CMK (cell line): ENCODE measurements at places on chromosomes 7 and 10.

DNA sequence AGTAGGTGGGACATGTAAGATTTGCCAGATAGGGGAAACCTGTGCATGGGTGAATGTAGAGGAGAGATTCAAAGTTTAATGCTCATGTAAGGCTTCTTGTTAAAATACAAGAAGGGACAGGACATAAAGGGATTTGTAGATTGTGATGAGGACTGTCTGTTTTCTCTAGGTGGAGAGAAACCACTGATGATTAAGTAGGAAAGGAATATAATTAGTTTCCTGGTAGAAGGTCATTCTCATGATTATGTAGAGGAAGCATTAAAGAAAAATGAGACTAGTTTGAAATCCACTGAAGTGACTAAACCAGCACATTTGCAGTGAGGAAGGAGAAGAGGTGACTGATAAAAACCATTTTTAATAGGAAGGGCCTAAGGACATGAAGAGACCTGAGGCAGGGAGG is 19.6 kb upstream of the MACC1 start:
- no peak for DNase-seq

DNA sequence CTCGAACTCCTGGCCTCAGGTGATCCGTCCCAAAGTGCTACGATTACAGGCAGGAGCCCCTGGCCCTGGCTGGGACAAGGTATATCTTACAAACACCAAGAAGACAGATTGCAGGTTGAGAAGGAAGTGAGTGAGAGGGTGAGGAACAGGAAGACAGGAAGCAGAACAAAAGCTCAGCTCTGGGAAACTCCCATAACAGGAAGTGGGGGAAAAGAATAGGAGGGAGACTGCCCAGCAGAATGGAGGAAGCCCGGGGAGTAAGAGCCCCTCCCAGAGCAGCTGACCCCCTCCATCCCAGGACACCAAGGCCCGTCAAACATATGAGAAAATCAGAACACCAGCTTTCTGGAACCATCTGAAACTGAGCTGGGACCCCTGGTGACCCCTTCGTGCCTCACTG is 2.9 kb downstream of the TECPR1 start:
- DNase-seq = no peak

GRCh38 chr7:46776790-46777189 is 805.1 kb downstream of the TNS3 start:
- DNase-seq = no peak

DNA sequence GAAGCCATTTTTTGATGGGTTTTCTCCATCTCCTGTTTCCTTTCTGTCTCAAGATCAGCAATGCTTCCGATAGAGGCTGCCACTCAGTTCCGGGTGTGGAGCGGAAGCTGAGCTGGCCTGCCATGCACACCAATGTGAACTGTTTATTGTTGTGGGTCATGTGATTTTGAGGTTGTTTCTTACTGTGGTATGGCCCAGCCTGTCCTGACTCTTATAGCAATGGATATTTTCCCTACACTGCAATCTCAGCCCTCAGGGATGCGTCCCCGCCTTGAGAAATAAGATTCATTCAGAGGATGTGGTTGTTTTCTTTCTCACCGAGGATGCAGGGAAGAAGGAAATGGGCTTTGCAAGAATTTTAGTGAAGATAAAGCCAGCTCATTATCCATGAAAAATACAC is 134.7 kb downstream of the PFKFB3 start:
- no peak for DNase-seq

GRCh38 chr7:155971180-155971770 is 159.0 kb upstream of the SHH start:
- DNase-seq = no peak

GRCh38 chr7:64313740-64314491 is at the start of gene ZNF736:
ZNF736 (plus strand) TSS chr7:64313961; CDS start chr7:64314151, 190 bp downstream.
- DNase-seq = peak; percentile 85

GRCh38 chr10:97020452-97021400 is 165.0 kb downstream of the SLIT1 start:
- DNase-seq = no peak

- no peak for DNase-seq
These were observed 7.7 kb downstream of the CASP2 start for GRCh38 chr7:143295870-143296269.

DNA sequence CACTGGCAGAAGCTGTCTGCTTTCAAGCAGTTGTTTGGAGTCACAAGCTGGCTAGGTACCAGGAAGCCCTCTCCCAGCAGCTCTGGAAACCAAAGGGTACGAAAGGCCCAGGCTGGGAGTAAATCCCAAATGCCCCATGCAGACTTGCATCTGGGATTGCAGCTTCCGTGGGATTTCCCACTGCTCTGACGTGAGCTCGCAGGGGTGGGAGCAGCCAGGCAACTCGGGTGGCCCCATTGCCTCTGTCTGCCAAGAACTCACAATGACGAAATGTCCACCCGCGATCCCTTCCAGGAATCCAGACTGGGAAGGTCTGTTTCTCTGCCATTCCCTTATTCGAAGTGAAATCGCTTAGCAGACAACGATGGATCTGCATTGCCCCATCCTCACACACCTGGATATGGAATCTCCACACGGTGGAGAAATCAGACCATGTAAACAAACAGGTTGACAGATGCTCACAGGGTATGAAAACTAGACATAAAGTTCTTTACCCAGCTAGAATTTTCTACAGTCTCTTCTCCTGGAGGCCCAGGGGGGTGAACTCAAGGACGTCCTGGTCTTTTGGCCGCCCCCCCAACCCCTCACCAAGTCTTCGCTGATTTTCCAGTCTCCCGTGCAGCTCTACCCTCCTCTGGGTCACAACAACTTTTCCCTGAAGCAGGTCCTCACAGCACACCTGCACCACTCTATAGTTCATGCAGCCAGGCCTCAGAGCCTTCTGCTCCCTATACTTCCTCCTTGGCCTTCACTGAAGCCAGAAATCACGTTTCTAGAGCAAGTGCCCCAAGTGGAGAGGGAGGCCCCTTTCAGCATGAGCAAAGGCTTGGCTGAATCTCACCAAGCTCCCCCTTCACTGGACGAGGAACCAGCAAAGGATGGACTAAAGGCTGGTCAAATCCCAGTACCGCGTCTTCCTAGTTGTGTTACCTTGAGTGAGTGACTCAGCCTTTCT is 20.0 kb downstream of the SH3PXD2A start:
- no peak for DNase-seq

- DNase-seq = no peak
These were observed 504.0 kb downstream of the SORCS1 start for GRCh38 chr10:106660550-106660949.

- DNase-seq = no peak
These were observed 54.2 kb upstream of the TARP start for GRCh38 chr7:38327637-38328036.

DNA sequence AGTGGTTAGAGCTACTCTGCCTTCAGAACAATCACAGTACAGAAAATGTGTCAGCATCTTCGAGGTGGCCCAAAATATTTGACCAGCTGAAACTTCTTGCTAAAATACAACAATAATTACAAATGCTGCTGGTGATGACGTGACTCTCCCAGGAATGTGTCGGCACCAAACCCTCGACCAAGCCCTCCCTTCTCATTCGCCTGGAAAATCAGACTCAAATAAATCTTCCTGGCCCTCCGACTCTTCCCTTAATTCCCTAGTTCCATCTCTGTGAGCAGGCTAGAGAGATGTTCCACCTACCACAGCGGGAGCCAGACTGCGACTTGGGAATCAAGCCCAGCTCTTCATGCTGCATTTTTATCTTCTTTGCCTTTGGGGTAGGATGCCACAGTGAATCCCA is 4.1 kb downstream of the PRSS2 start:
- DNase-seq = no peak

DNA sequence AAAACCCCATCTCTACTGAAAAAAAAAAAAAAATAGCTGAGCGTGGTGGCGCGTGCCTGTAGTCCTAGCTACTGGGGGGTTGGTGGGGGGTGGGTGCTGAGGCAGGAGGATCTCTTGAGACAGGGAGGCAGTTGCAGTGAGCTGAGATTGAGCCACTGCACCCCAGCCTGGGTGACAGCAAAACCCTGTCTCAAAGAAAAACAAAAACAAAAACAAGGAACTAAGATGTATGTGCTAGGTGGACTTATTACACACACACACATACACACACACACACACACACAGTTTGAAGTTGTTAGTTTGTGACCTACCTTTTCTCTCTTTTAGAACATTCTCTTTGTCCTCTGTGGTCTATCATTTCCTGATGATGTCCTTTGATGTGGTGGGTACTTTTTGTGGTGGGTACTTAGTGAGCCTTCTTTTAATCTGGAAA is 53.5 kb downstream of the EXOC6 start:
- no peak for DNase-seq

DNA sequence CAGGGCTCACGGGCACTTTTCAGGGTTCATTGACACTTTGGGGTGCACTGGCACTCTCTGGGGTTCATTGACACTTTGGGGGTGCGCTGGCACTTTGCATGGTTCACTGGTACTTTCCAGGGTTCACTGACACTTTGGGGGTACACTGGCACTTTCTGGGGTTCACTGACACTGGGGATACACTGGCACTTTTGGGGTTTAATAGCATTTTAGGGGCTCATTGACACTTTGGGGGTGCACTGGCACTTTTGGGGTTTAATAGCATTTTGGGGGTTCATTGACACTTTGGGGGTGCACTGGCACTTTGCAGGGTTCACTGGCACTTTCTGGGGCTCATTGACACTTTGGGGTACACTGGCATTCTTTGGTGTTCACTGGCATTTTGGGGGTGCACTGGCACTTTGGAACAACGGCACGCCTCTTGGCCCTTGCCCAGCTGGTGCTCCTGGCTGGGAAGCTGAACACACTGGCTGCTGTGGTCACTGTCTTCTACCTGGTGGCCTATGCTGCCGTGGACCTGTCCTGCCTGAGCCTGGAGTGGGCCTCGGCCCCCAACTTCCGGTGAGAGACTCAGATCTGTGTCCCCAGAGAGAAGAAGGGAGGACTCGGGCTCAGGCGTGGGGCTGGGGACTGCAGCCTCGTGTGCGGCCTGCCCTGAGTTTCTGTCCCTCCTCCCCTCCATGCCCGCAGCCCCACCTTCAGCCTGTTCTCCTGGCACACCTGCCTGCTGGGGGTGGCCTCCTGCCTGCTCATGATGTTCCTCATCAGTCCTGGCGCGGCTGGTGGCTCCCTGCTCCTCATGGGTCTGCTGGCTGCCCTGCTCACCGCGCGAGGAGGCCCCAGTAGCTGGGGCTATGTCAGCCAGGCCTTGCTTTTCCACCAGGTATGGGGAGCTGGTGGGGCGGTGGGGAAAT is 6.2 kb upstream of the TRIP6 start:
- DNase-seq = no peak

GRCh38 chr10:127612-128432 is 7.4 kb upstream of the ZMYND11 start:
- DNase-seq = no peak

DNA sequence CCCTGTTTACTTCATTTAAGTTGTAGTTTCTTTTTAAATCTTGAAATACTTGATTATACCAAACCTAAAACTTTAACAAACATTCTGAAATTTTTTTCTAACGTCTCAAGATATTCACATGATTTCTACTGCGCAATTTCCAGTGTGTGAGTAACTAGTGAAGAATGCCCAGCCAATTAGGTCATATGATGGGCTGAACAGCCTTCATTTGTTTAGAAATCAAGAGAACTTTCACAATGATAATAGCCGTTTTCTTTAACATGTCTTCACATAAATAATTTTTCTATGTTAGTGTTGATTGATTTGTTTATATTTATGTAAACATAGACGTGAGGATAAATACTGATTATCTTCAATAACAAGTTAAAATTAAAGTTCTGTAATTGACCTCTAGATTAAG is 21.8 kb downstream of the STAM start:
- DNase-seq = no peak

- no peak for DNase-seq
These were observed 532.2 kb upstream of the CNTNAP2 start for GRCh38 chr7:145584401-145584800.

- DNase-seq = no peak
These were observed 89.7 kb downstream of the HIPK2 start for GRCh38 chr7:139687980-139688632.

DNA sequence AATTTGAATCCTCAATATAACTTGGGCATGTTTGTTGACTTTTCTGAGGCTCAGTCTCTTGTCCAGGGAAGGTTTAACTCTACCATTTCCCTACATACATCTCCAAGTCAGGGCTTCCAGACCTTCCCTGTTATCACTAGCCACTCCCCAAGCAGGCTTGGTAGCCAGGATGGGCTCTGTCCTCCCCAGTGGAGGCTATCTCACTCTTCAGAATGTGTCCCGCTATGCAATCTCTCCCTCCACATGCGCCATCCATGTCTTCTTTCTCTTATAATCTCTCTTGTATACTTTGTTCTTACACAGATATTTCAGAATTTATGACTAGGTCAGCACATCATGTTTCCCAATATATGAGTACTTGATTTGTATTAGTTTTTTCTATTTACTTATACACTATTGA is 310.4 kb downstream of the HGF start:
- DNase-seq = no peak

DNA sequence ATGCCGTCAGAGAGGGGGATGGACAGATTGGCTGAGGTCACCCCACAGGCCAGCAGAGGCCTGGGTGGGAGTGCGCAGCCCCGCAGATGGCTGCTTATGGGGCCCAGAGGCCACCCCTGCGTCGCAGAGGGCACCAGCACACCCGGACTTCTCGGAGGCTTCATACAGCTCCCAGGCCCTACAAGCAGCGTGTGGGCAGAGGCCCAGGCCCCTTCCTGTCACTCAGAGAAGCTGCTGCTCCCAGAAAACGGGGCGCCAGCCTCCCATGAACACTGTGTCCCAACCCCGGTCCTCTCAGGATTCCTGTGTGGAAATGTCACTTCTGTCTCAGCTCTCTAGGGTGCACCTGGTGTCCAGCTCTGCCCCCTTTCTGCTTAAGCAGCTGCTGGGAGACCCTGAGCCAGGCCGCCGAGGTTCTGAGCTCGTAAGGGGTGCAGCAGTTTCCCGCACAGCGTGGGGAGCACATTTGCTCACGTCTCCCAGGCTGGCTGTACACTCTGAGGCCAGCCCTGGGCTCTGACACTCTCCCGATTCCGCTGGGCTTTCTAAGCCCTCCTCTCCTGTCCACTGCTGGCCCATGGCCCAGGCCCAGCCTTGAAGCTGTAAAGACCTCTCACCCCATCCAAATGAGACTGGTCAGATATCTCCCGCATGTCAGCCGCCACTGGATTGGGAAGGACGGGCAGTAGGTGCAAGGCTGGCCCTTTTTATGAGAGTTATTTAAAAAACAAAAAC is 6.8 kb downstream of the GPR146 start:
- no peak for DNase-seq

GRCh38 chr10:22723343-22723779 is 9.0 kb upstream of the PIP4K2A start:
- DNase-seq = no peak

GRCh38 chr7:2112261-2113198 is 120.2 kb downstream of the MAD1L1 start:
- DNase-seq = no peak

DNA sequence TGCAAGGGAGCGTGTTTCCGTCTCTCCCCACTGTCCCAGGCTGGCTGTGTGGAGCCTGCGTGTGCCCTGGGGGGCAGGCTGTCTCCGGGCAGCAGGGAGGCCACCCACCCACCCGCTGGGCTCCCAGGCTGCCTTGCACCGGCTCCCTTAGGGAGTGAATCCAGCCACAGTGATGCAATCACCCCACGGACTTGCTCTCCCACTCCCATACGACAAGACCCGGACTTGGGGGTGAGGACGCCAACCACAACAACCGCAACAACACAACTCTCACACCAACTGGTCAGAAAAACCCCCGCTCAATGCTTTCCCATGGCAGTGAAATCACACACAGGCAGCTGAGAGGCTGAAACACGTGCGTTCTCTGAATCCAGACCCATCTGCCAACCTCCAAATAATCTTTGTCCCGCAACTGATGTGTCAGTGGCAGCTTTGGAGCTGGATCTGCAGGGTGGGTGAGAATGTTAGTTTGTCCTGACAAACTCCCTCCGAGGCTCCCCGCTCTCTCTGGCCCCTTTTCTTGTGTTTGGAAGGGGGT is 62.7 kb upstream of the DDC start:
- DNase-seq = no peak

GRCh38 chr7:157402388-157402703 is 65.5 kb downstream of the DNAJB6 start:
- DNase-seq = no peak
